ENCODE measurements at places on chromosomes 11 and 22. TPM values are rescaled to one million over a fixed set of nuclear protein-coding genes. Genes with fewer than 3 reads are reported as not detected.

Gene KDM4E
- total RNA-seq, result not detected

Gene GPHA2
- not detected for total RNA-seq

Gene OR2D2
- under 0.01 TPM for total RNA-seq

Gene HTR3B
- total RNA-seq, result not detected

Gene CELSR1
- 303 TPM for total RNA-seq

Data from nasal cavity respiratory epithelium epithelial cell of viscerocranial mucosa (primary cell).